ENCODE measurements at places on chromosomes 12 and 14. TPM values are rescaled to one million over a fixed set of nuclear protein-coding genes. Genes with fewer than 3 reads are reported as not detected.

Gene TAS2R30
- 0.10 TPM for total RNA-seq

Gene EEF1AKMT3
- total RNA-seq, result 7.9 TPM

Gene CLMN
- total RNA-seq, result 3.7 TPM

Gene RNASE13
- total RNA-seq, result not detected

Gene ANG
- 9.2 TPM for total RNA-seq

Gene CSRP2
- 57.9 TPM for total RNA-seq

Gene TCP11L2
- 11.7 TPM for total RNA-seq

Gene CPNE6
- not detected for total RNA-seq

GRCh38 chr12:4215229-4216186 lies 58.1 kb upstream of the CCND2 start:
- peak; percentile 13 for DNase-seq

- DNase-seq, result no peak
Observed at GRCh38 chr12:32305163-32305562, 94.2 kb upstream of the FGD4 start.

DNA sequence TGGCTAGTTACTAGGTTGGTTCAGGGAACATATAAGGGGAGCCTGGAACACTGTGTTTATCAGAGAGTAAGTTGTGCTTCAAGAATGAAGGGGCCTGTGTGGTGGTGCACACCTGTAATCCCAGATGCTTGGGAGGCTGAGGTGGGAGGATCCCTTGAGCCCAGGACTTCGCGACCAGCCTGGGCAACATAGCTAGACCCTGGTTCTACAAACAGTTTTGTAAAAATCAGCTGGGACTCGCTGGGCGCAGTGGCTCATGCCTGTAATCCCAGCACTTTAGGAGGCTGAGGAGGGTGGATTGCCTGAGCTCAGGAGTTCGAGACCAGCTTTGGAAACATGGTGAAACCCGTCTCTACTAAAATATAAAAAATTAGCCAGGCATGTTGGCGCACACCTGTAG lies 42.1 kb upstream of the GPR132 start:
- no peak for DNase-seq

GRCh38 chr14:95385701-95386100 lies 66.0 kb upstream of the CLMN start:
- no peak for DNase-seq

- no peak for DNase-seq
Observed at GRCh38 chr12:30111719-30112118, 328.0 kb upstream of the TMTC1 start.

DNA sequence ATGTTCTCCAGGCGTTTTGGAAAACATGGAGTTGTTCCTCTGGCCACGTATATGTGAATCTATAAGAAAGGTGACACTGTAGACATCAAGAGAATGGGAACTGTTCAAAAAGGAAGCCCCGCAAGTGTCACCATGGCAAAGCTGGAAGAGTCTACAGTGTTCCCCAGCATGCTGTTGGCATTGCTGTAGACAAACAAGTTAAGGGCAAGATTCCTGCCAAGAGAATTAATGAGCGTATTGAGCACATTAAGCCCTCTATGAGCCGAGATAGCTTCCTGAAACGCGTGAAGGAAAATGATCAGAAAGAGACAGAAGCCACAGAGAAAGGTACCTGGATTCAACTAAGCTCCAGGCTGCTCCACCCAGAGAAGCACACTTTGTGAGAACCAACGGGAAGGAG lies 92.5 kb upstream of the EIF5 start:
- no peak for DNase-seq

DNA sequence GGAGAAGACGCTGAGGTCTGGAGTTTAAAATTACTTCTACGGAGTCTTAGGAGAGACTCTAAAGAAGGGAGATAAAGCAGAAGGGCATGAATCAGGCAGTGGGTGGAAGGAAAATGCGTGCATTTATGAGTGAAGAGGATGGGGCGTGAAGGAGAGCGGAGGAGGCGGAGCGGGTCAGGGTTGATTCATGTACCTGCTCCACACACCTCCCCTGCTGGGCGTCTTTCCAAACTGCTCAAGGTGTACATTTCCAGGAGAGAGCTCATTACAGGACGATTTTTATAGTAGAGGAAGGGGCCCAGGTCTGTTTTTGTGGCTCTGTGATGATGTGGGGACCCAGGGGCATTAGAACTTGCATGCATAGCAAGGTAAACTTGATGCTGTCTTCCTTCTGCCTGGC lies 65.0 kb upstream of the ASPG start:
- DNase-seq, result no peak

GRCh38 chr12:71465796-71466195 lies 26.2 kb downstream of the LGR5 start:
- DNase-seq, result no peak

DNA sequence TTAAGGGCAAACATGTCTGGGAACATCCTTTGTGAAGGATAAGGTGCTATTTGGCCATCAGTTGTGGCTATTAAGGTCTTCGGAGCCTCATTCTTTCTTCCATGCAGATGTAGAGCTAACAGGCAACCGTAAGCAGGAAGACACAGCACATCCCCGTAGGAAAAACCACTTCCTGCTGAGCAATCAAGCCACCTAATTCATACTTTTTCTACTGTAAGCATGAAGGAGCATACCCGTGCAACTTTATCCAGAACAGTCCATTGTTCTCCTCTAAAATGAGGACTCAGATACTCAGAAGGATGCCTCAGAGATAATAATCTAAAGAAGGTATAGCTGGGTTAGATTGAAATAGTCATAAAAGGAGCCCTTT lies 232.0 kb downstream of the PPM1H start:
- DNase-seq, result peak; percentile 65

DNA sequence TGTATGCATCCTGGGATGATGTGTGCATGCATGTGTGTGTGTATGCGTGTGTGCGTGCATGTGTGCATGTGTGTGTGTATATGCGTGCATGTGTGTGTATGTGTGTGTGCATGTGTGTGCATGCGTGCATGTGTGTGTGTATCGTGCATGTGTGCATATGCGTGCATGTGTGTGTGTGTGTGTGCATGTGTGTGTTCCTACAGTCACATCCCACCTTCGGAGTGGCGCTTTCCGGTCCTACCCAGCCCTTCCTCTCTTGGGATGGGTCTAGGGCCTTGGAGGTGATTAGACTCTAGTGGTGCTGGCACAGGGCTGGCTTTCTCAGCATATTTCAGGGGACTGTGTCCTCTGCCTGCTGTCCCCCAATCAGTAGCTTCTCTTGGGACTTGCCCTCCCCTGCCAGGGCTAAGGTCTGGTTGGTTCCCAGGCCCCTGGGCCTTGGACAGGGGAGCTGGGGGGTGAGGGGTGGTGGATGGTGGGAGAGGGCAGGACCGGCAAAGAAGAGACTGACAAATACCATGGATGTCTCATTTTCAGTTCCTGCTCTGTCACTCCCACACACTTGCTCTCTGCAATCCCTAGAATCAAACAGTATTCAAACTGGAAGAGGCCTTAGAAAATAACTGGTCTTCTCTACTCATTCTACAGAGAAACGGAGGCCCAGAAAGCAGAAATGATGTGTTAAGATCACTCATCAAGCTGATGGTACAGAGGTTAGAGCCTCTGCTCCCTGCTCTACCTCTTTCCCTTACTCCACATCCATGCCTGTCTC lies 21.9 kb upstream of the FAIM2 start:
- DNase-seq, result no peak

GRCh38 chr14:75259510-75259855 lies 19.1 kb upstream of the FOS start:
- DNase-seq, result no peak

DNA sequence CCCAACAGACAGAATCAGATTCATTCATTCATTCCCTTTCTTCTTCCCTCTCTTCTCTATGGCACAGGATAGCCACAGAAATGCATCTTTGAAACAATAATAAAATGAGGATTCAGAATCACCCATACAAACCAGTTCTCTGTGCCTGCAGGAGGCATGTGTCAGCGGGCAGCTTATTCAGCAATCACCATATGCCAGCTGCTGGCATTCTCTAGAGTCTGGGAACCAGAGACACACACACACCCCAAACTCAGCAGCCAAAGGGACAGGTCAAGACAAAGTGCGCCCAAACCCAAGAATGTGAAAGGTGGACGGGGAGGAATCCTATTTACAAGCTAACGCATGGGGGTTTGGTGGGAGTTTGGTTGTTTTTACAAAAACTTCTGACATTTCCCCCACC lies 14.1 kb downstream of the ARF3 start:
- no peak for DNase-seq

DNA sequence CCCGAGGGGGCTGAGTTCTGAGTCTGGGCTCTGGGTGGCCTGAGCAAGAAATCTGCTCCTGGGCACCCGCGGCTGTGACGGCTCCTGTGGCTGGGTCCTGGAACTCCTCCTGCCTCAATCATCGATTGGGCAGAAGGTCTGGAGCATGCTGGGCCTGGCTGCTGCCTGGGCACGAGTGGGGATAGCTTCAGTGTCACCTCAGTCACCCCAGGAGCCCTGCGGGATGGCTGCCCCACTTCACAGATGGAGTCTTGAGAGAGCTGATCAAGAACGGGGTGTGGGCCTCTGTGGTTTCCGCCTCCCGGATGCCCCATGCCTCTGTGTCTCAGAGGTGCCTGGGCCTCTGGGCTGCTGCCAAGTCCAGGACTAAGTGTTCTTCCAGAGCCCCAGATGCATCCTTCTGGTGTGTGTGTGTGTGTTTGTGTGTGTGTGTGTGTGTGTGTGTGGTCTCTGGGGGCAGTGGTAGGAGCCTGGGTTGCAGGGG lies 185.6 kb upstream of the C14orf180 start:
- DNase-seq, result no peak

GRCh38 chr12:51323966-51324895 lies at the start of gene BIN2:
Gene BIN2, minus strand, starts transcription at chr12:51324174. Its CDS starts 72 bp downstream, at chr12:51324102.
- no peak for DNase-seq
